Fibroblast of skin of right biceps (primary cell): ENCODE measurements at places on chromosomes 13 and 19.

DNA sequence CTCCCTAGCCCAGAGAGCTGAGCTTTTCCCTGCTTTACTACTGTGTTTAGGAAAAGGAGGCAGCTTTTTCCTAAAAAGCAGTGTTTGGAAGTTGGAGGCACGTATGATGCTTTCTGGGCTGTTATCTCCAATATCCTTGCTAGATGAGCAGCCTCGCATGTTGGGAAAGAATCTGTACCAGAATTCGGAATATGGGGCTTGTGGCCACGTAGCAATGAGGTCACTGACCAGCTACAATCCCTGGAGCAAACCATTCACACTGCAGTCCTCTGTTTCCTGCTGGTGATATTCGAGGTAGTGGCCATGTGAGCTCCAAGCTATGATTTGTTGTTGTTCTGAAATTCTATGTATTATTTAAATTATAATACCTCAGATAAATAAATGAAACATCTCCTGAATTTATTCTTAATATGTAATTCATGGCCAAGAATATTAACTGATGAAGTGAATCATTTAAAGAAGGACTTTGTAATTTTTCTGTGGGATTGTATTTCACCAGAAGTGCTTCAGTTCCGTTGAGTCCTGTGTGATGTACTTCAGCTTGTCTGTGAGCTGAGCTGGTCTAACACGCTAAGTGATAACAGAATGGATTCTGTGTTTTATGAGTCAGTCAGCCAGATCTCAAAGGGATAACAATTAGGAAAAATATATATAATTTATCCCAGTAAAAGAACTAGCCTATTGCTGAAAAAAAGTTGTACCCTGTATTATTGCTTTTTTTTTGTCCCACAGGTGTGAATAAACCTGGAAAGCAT lies 319.5 kb downstream of the SHISA2 start:
- peak; percentile 55 for DNase-seq

- no peak for DNase-seq
These were observed 251.6 kb downstream of the KCTD12 start for GRCh38 chr13:76634431-76635191.

DNA sequence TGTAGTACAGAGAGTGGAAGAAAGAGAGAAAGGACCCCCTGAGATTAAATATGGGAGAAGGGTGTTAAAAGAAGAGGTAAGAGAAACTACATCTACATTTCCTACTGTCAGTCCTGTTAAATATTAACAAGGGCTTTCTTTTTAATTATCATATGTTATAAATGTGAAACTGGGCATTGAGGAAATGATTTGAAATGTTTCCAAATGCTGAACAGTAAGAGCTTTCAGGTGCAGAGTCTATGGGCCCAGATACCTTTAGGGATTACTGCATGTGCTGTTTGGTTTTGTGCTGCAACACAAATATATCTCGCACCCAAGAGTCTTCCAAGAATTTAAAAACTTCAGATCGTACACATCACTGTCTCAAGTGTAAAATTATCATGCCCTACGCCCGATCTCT lies 176.3 kb downstream of the RBM26 start:
- DNase-seq = no peak

DNA sequence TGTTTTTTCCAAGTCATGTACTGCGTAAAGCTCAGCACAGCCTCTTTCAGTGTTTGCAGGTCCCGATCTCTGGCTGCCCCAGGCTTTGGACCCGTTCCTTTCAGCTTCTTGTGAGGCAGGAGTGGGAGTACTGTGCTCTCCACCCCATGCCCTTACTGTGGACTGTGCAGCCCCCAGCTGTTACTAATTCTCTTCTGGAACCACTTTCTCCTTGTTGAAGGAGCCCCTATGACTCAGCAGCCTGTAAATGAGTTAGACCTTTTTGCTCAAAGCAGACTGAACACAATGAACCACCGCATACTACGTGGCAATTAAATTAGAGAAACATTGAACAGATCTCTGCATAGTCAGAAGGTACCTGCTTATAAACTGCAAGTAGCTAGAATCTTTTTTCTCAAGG lies 39.0 kb downstream of the SERTM1 start:
- DNase-seq = peak; percentile 79

DNA sequence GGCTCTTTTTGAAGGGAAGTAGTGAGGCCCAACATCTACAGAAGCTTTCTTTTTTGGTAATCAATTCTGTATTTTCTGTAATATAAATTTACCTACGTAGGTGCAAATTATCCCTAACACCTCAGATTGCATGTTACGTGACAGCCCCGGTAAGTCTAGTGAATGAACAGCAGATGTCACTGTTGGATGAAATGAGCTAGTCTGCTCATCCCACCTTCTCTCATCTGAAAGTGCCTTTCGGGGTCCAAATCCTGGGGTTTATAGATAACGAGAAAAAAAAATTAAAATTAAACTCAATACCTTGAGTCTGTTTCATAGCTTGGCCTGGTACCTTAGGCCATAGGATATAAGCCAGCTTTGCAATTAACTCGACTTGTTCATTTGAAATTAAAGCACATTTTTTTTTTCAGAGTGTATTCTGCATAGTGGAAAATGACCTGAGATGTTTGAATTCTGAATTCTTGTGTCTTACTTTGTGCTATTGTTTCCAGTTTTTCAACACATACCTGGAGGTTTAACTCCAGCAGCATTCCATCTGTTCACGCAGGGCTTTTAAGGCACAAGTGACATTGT lies 548.2 kb downstream of the GPC5 start:
- DNase-seq = peak; percentile 2

GRCh38 chr13:108963276-108963810 lies 333.9 kb downstream of the MYO16 start:
- no peak for DNase-seq

DNA sequence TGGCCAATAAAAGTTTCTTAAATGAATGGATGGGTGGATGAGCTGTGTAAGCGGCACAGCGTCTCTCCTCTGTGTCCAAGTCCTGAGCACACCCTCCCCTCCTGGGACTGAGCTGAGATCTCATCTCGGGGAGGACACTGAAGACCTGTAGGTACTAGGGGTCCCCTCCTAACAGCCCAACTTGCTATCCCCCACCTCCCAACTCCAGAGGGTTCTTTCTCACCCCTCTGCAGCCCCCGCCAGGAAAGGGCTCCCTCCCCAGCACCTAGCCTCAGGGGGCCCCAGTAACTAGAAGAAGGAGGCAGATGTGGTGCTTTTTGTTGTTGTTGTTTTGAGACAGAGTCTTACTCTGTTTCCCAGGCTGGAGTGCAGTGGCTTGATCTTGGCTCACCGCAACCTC lies 1.1 kb upstream of the NANOS3 start:
- no peak for DNase-seq

DNA sequence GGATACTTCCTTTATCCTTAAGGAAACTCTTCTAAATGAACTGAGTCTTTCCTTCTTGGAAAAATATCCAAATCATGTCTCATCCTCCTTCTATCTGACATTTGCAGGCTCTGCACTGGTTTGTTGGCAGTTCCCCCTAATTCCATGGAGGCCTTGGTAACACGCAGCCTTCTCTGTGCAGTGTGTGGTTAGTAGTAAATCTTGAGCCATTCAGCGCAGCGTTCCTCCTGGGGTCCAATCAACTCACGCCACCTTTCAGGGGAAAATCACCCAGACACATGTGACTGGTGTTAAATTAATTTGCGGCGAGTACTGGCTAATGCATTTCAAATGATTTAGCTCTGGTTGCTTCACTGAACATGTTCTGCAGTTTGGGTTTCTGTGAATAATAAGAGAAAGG lies 21.0 kb upstream of the CBY2 start:
- peak; percentile 81 for DNase-seq

DNA sequence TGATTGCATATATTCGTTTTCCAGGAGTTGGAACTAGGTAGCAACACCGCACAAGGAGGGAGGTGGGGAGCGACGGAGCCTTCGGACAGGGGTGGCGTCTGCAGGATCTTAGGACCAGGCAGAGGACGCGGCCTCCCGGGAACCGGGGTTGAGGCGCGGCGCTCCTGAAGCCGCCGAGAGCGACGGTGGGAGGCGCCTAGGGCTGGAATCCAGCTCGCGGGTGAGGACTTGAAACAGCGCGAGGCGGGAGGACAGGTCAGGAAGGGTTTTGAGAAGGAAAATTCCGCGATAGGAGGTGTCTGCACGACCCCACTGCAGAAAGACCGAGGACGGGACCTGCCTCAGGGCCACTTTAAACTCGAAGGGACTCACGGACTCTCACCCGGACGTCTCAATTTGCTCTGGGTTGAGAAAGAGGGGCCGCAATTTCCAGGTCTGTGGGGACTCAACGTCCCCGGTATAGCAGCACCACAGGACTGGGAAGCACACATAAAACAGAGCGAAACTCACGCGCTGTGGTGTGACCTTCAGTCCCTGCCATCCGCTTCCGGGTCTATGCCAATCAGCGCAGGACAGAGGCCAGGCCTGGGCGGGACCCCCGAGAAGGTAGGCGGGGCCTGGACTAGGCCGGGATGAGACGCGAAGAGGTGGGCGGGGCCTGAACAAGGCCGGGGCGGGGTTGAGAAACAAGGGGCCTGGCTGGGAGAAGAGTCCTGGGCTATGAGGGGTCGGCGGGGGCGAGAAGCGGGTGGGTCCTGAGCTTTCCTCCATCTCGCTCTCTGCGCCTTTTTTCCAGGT lies at the start of gene ZNF320:
TSS of gene ZNF320 (minus strand) at position 498 of the 798 bp plus-strand sequence. CDS start 7,380 bp downstream, outside the sequence.
- peak; percentile 93 for DNase-seq

- no peak for DNase-seq
These were observed 11.4 kb upstream of the MIA start for GRCh38 chr19:40763963-40764362.

DNA sequence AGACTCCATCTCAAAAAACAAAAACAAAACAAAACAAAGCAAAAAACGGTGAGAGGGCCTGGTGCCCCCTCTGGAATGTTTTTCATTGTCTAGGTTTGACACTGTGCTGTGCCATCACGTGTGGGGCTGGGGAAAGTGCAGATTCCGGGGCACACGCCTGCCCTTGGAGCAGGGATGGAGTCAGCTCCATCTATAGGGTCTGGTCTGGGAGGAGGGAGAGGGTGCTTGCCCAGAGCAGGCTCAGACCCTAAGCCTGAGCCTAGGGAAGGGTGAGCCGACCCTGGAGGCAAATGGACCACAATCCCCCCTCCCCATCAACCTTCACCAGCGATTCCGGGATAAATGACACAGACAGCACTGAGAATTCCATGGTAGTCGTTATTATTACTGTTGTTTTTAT lies 10.9 kb upstream of the ZBTB32 start:
- no peak for DNase-seq

DNA sequence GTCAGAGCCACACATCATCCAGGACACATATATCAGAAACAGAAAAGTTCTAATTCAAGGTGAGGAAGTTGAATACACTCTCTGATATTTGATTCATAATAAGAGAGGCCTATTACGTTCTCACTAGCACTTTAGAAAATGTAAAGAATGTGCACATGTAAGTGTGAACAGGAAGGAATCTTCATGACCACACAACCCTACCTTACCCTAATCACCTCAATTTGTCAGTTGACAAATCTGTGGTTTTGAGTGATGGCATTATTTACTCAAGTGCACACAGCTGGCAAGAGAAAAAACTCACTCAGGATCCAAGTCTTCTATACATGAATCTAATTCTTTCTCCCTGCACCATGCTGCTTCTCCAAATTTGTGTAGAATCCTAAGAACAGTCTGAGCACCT lies 445.8 kb downstream of the SUCLA2 start:
- peak; percentile 30 for DNase-seq

DNA sequence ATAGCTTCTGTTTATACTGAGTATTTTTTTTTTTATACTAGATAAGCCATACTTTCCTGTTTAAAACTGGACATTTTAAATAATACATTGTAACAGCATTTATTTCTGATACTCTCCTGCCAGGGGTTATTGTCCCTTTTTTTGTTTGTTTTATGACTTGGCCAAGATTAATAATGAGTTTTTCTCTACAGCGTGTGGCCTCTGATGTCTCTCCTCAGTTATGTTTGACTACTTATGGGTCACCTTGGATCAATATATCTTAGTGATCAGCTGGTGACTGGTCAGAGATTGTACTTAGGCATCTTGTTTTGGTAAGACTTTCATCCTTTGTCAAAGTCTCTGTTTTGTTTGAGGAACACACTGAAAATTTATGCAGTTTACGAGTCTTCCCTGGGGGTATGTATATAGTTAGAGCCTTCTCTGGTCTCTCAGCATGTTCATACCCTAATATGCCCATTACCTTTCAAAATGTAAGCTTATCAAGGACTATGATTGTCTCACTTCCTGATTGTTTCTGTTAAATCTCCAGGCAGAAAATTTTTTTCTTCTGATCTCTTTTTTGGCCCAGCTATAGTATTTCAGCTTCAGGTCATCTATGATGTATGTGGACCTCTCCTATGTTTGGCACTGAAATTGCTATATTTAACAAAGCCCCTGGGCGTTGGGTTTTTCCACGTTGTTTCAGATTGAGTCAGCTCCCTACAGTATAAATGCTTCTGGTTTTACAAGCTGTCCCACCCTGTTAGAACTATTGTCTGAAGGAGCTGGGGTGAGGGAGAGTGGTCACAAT lies 87.9 kb downstream of the URI1 start:
- DNase-seq = peak; percentile 42

DNA sequence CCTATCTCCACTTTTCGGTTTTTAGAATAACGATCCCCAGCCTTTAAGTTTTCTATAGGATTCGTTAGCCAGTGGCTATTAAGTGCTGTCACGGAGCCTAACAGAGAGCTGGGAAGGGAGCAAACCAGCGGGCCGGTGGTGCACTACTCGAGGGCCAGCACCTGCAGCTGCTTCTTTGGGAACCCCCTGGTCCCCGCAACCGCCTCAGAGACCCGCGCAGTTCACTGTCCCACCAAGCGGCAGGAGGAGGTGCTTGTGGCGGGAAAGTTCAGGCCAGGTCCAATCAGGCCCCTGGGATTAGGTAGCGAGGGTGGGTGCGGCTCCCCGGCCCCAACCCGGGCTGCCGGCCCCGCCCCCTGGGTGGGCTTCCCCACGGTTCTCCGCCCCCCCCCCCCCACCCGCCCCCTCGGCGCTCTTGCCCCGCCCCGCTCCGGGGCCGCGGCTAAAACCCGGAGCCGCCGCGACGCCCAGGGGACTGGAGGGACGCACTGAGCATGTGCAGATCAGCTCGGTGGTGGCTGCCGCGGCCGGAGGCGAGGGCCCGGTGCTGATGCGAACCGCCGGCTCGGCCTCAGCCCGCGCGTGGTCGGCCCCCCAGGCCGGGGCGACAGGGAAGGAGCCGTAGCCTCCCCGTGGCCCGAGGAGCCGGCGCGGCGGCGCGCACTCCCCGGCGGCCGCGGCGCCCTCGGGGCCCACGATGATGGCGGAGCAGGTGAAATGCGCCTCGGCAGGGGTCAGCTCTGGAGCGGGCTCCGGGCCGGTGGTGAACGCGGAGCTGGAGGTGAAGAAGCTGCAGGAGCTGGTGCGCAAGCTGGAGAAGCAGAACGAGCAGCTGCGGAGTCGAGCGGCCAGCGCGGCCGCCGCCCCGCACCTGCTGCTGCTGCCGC lies at the start of gene SLAIN1:
TSS of gene SLAIN1 (plus strand) at position 471 of the 887 bp plus-strand sequence. CDS start at position 698, 227 bp downstream.
- DNase-seq = peak; percentile 27

GRCh38 chr19:47729468-47729798 lies 15.9 kb upstream of the NOP53 start:
- peak; percentile 93 for DNase-seq

GRCh38 chr19:1079566-1080111 lies 12.7 kb downstream of the ARHGAP45 start:
- no peak for DNase-seq

GRCh38 chr19:29574510-29574909 lies 31.6 kb upstream of the POP4 start:
- DNase-seq = no peak
